NCI-H524 treated with DMSO at 0.1 percent for 48 hours (cell line): ENCODE measurements at places on chromosomes 3 and 15.

DNA sequence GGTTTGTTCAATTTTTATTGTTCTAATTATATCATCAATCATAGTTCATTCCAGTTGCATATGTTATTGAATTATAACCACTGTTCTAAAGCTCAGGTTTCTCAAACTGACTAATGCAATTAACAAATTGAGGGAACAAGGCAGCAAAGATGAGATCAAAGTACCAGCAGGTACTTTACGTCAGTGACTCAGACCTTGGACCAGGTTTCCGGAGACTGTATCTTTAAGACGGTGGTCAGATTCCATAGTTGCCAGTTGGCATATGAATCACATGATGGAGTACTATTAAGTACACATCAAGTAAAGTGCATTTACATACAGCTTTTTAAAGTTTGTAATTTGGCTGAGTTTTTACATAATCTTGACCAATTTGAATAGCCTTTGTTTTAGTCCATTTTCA lies 583.6 kb upstream of the ROBO2 start:
- no peak for DNase-seq

DNA sequence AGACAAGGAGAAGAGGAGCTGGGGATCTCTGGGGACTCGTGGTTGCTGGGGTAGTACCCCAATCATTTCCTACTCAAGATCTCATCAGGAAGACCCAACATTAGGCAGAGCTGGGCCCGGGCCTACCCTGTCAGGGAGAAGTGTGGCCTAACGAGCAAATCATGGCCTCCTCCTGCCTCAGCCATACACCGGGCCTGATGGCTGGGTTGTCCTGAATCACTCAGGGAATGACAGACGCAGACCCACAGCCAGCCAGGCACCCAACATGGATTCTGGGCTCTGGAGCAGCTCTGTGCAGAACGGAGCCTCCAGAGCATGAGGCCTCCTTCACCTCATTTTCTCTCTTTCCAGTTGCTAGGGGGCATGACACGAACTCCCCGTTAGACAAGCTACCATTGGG lies 19.7 kb downstream of the ITGA11 start:
- no peak for DNase-seq

- no peak for DNase-seq
Measured at GRCh38 chr3:46624975-46625490, 12.7 kb downstream of the FAM240A start.

- no peak for DNase-seq
Measured at GRCh38 chr3:183492849-183493179, 62.7 kb downstream of the KLHL6 start.

- no peak for DNase-seq
Measured at GRCh38 chr3:11452885-11453847, 181.0 kb downstream of the ATG7 start.

DNA sequence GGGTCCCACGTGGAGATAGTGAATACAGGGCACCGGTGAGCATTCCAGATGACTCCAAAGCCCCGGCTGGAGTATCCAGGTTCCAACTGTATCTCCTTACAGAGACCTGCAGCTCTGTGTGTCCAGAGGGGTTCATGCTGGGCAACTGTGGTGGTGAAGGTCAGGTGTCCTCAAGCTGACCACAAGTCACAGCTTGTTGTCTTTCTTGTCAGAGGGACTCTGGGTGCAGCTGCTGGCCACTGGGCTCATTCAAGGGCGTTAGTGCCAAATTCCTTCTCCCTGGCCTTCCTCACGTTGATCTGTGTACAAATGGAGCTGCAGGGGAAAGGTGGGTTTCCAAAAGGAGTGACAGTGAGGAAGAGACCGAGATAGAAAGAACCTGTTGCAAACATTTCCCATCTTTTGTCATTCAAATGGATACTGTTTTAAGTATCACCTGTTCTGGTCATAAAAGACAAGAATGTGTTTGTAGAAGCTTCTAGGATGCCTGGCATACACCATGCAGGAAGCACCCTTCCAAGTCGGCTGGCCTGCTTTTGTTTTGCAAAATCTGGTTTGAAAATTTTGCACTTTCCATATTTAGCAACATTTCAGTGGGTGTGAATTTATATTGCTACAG lies 52.5 kb downstream of the CEMIP start:
- DNase-seq: no peak

- no peak for DNase-seq
Measured at GRCh38 chr15:27398631-27399161, 427.7 kb downstream of the GABRG3 start.

DNA sequence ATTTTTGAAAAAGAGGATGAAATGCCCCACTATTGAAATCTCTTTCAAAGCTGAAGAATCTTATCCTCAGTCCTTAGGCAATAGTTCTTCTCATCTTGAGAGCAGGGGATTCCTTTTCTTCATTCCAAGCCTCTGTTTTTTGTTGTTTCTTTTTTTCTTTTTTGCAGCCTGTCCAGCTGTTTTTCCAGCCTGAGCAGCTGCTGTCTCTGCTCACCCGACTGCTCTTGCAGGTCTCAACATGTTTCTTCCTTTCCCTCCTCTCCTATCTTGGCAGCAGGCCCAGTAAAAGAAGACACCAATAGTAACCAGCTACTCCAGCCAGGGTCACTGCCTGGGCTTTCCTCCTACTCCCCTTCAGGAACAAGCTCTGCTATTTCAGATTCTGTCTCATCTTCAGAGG lies 23.8 kb downstream of the MEX3B start:
- DNase-seq: peak; percentile 33

DNA sequence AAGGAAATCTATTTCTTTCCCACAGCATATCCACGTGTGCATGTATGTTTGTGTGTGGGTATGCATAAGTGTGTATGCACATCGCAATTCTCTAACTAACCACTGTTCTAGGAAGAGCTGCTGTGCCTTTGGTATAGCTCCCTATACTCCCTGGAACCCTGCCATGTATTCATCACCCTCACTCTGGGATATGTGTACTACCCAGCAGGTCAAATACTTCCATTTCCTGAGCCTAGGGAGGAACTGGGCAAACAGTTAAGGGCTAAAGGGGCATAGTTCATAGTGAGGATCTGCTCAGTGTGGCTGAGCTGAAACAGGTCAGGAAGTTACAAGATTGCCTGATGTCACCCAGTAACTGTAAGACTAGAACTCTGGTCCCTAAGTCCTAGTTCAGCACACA lies 260.4 kb downstream of the RPLP1 start:
- no peak for DNase-seq

GRCh38 chr15:31080591-31081014 lies 20.9 kb downstream of the TRPM1 start:
- no peak for DNase-seq

DNA sequence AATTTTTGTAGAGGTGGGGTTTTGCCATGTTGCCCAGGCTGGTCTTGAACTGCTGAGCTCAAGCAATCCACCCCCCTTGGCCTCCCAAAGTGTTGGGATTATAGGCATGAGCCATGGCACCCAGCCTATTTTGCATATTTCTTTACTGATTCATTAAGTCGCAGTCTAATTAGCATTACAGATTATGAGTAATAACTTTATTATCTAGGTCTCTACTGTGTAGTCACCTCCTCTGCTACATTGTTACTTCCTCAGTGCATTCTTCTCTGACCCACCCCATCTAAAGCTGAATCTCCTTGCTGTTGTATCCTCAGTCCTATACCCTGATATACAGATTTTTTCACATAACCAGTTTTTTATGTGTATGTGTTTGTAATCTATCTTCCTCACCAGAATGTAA lies 61.7 kb downstream of the TFDP2 start:
- no peak for DNase-seq

- no peak for DNase-seq
Measured at GRCh38 chr3:149340310-149340933, 7.0 kb upstream of the TM4SF18 start.

- DNase-seq: no peak
Measured at GRCh38 chr3:197425485-197426120, 127.2 kb upstream of the DLG1 start.

DNA sequence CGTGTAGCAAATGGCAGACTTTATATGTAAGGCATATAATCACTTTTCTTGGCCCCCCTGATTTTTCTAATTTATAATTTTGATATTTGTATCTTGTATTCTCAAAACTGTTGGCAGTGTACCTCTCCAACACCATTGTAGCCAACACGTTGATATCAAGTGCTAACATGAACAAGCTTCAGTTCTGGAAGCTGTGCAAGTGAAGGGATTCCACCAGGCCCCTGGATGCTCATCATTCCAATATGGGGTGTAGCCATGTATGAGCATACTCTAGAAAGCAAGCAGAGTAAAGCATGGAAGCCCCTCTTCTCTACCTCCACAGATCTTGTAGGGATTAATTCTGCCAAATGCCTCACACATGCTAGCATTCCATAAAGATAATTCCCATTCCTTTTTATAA lies 211.3 kb downstream of the MYRIP start:
- no peak for DNase-seq

DNA sequence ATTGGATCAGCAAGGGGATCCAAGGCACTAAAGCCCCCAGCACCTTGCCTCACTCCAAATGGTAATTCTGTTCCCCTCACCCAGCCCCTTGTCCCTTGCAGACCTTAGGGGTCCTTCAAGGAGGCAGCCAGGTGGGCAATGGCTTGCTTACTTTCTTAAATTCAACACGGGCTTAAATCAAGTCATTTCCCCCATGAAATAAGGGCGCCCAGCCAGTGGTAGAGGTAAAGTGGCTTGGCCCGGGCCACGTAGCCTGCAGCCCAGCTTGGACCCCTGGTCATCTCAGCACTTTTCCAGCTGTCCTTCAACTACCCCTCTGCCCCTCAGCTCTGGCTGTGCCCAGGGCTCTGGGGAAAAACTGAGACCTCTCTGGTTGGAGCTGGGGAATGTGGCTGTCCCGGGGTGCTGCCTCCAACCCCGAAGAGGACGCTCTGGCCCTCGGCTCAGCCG lies 1.2 kb downstream of the PSTPIP1 start:
- no peak for DNase-seq

GRCh38 chr15:87632364-87632763 lies 624.2 kb downstream of the NTRK3 start:
- no peak for DNase-seq

- no peak for DNase-seq
Measured at GRCh38 chr3:172685331-172686214, 25.3 kb downstream of the NCEH1 start.

DNA sequence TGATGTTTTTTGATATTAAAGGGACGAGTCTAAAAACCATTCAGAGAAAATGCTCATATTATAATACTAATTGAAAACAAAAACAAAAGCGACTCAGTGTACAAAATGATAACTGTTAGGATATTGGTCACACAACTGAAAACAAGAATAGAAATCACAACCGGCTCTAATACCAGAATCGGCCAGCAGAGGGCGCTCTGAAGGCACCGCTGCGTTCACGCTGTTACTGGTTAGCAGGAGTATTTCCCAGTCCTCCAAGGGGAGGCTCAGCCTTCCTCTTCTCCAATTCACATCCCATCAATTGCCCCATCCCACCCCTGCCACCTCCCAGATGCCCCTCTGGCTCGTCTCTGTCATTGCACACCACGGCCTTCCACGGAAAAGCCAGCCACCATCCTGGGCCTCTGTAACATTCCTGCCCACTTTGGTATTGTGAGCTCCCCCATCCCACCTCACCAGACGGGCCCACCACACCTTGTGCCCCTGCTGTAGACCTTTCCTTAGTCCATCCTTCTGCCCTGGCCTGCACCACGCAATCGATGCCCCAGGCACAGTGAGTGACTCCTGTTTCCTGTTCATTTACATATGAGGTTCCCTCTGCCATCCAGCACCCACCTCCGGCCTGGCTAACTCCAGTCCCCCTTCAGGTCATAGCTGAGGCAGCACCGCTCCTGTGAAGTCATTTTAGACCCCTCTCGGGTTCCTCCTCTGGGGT lies 8.5 kb downstream of the FAM107A start:
- DNase-seq: no peak

DNA sequence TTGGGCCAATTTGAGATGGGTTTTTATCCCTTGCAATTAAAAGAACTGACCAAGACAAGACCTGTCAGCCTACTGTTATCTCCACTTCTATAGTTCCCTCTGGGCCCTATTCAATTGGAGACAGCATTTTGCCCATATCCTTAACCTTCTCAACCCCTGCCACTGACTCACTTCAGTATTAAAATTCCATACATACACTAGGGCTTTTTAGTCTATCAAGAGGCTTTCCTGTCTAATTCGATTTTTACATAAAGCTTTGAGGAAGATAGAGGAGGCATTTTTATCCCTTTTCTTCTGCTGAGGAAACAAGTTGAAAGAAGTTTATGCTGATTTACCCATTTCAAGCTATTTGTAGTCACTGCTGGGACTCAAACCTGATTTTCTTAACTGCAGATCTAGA lies 51.1 kb downstream of the GTF2E1 start:
- DNase-seq: no peak

DNA sequence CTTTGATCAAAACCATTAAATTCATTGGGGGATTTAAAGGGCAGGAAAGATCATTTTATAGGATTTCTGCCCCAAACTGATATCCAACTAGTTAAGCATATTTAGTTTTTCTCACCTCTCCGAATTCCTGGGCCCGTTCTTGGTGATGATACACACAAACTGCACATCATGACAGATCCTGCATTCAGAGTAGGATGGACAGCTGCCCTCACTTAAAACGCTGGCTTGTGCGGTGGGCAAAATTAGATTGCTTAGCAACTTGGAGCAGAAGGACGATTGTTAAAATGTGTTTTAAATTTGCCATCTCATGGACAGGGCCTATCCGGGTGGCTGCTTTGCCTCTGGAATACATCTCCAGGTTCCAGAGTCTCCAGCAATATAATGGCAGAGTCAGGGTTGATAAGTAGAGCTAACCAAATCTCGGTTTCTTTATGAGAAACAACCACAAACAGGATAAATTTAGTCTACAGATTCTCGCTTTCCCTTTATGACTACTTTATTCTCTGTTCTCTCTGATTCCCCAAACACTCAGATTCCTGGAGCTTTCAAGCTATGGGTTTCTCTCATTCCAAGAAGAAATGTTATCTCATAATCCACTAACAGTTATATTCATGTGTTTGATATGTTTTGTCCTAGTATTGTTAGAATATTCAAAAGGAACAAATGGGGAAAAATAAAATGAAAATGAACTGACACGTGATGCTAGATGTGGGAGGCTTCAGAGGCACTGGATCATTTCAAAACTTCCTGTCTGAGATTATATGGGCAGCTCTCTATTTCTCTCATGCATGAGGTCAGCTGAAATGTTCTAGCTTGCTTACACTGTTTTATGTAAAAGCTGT lies 1014.1 kb upstream of the SEMA6D start:
- no peak for DNase-seq
